A549 (cell line): ENCODE measurements at places on chromosomes 7 and 10. TPM values are rescaled to one million over a fixed set of nuclear protein-coding genes. Genes with fewer than 3 reads are reported as not detected.

Gene FUOM
- 6.5 to 8.7 TPM (median 6.8 TPM) in 3 replicates for polyA plus RNA-seq

GRCh38 chr10:79329529-79329928 is 17.7 kb upstream of the PPIF start:
- DNase-seq, result no peak

Gene C10orf53
- polyA plus RNA-seq, result not detected in 3 replicates

DNA sequence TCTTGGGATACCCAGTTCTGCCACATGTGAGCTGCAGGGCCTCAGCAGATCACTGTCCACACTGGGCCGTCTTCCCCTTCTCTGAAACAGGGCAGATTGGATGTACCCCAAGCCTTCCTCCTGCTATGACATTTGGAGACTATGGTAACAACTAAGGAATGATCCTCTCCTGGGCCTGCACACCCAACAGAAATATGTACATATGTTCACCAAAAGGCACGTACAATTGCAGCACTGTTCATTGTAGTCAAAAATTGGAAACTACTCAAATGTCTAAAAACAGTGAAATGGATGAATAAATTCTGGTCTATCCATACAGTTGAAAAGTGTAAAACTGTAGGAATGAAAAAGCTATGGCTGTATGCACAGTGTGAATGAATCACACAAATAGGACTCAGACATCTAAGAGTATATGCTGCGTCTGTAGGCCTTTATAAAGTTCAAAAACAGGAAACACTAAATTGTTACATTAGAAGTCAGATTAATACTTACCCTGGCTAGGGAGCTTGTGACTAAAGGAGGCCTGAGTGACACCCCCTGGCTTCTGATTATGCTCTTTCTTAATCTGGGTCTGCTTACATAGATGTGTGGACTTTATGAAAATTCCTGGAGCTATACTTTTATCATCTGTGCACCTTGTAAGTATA is 16.1 kb upstream of the XPNPEP1 start:
- DNase-seq, result no peak

- no peak for DNase-seq
These were observed 144.7 kb downstream of the PLCE1 start for GRCh38 chr10:94138391-94138790.

- no peak for DNase-seq
These were observed 82.6 kb upstream of the AOAH start for GRCh38 chr7:36806891-36807290.

Gene MINDY3
- 14.4 to 16.1 TPM (median 14.5 TPM) in 3 replicates for polyA plus RNA-seq

- DNase-seq, result no peak
These were observed 84.6 kb upstream of the NAMPT start for GRCh38 chr7:106369352-106369751.

DNA sequence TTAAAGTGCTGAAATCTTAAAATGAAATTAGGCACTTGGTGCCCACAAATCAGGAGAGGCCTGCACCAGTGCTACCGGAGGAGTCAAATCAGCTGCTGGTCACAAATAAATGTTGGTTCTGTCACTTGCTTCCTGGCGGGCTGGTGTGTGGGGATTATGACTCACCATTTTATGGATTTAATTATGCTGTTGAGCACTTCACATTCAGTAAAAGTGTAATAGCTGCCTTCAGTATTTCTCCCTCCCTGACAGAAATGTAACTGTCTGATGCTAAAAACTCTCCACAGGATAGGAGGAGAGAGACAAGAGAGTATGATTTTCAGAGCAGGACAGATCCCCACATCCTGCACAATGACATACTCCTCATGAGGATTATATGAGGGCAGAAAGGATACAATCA is 186.0 kb downstream of the JAZF1 start:
- no peak for DNase-seq

DNA sequence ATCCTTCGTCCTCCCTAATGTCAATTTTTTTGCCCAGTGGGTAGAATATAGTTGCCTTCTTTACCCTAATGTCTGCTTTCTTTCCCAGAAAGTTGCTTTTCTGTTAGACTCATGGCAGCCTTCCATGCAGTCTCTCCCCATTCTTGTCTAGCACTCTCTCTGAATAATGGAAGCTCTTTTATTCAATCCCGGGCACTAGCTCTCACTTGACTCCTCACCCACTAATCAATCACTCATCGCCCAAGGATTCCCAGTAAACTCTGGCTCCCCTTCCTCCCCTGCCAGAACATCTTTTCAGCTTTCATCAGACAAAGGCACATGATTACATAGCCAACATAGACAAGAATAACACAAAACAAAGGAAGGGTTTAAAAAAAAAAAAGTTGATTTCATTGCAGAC is 100.2 kb upstream of the RELN start:
- no peak for DNase-seq

DNA sequence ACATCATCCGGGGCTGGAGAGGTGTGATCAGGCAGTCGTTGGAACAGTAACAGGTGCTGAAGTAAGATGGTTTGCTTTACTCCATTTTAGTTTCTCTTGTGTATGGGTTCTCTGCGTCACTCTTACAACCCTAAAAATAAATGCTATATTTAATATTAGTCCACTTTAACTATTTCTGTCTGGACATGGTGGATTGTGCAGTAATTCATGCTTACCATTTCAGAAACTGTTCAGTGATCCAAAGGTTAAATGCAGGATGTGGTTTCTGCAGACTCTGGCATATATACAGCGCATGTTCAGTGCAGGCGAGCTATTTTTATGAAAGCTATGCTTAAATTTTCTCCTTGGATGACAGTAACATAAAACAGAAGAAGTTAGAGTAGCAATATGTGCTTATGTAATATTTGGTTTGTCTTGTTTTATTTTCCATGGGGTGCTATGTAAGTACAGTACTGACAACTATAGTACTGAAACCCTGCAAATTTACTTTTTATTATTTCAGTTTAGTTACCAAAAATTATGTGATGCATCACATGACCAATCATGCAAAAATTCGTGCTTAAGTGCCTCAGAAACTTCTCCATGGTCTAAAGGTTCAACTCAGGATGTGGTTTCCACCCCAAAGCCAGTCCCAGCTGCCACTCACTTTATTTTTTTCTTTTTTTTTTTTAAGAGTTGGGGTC is 46.6 kb upstream of the GRID1 start:
- DNase-seq, result no peak

DNA sequence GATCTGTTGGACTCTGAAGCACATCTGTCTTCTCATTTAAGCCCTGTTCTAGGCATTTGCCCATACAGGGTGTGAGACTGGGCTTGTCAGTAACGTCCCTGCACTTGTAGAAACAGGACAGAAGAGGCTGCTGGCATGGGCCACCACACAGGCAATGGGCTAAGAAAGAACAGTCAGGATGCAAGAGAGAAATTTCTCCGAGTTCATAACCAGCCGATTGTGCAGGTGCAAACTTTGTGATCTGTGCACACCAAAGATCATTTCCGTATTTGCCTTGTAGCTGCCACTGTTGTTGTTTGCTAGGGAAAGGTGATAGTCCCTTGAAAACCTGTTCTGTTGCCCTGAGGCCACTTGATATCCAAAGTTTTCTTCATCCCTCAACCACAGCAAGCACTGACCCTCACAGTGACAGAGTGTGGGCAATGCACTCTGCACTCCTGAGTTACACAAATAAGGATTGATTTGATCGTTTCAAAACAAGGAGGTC is 20.3 kb downstream of the KLF6 start:
- no peak for DNase-seq

Gene OR2A5
- not detected in 3 replicates for polyA plus RNA-seq

DNA sequence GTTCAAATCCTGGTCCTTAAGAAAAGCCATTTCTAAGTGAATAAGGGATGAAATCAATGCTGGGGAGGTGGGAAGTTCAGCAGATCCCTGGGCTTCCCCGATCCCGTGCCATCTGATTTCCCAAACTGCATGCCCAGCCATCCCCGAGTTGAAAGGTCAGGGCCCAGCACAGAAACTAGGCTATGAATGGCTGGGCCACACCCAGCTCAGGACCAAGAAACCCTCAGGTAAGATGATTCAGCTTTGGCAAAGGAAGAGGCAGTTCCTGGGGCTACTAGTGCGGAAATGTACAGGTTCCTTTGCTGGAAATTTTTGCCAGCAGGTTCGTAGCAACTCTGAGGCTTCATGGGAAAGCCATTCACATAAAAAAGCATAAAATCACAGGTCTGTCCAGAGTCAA is 182.7 kb downstream of the FAM107B start:
- DNase-seq, result no peak

Gene PLEKHS1
- 0.03 to 0.09 TPM (median 0.08 TPM) in 3 replicates for polyA plus RNA-seq

- DNase-seq, result no peak
These were observed 2.9 kb downstream of the LRMDA start for GRCh38 chr10:75434291-75434690.

GRCh38 chr10:90062786-90063185 is 361.4 kb downstream of the KIF20B start:
- no peak for DNase-seq

DNA sequence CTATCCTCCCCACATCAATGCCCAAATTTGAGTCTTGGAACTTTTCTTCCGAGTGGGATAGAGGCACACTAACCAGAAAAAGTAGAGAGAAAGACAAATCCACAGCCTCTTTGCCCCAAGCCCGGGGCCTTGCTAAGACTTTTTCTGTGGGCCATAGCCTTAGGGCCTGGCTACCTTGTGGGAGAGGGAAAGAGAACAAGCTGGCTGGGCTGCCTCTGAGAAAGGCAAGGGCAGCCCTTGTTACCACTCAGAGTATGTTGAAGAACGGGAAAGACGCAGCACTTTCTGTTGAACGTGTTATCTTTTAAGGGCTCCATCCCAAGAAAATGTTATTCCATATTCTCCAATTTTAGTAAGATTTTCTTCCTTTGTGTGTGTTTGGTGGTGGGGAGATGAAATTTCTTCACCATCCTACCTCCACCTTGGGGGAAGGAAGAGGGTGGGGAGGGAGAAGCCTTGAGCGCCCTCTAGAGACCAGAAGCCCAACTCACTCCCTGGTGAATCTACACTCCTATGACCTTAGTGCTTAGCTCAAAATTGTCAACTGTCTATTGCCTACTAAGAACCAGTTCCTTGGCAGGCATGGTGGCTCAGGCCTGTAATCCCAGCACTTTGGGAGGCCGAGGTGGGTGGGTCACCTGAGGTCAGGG is 3.9 kb upstream of the NRF1 start:
- DNase-seq, result peak; percentile 63

DNA sequence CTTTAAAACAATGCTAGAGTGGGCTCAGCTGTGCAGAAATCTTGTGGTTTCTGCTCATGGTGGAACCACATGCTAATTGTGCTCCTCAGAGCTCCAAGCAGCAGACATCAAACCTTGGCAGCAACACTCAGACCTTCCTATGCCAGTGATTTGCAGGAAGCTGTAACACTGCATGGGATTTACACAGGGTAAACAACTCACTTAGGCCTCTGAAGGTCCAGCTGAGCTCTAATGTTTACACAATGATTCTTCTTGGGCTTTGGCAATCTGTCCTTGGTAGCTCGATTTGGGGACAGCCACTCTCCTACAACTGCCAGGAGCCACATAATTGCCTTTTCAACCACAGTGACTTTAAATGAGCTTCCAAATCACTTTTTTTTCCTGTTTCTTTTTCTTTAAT is 97.7 kb upstream of the PDLIM1 start:
- peak; percentile 42 for DNase-seq

DNA sequence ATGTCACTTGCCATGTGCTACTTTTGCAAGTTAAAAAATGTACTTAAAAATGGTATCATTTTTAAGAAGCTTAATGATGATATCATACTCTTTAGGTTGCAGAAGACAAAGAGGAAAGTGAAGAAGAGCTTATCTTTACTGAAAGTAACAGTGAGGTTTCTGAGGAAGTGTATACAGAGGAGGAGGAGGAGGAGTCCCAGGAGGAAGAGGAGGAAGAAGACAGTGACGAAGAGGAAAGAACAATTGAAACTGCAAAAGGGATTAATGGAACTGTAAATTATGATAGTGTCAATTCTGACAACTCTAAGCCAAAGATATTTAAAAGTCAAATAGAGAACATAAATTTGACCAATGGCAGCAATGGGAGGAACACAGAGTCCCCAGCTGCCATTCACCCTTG is 6.1 kb downstream of the LMOD2 start:
- DNase-seq, result no peak

- DNase-seq, result peak; percentile 93
These were observed 9.2 kb upstream of the PWWP2B start for GRCh38 chr10:132387764-132388210.

Gene FGFR2
- 0.09 to 0.22 TPM (median 0.21 TPM) in 3 replicates for polyA plus RNA-seq

DNA sequence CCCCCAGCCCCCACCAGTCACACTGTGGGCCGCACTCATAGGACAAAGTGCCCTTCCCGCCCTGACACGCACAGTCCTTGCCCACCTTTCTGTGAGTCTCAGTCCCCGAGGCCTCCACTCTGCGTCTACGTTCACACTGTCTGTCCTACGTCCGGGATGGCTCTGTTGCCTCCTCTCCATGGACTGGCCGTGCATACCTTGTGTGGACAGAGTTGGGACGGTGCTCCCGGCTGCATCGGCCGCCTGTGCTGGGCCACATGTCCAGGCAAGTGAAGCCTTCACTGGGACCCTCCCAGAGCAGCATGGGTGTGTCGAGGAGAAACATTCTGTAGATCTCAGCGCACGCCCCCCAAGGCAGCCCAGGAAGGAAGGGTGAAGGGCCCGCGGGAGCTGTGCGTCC is 239.0 kb downstream of the MGMT start:
- DNase-seq, result no peak

GRCh38 chr7:102404005-102404861 is 8.1 kb downstream of the PRKRIP1 start:
- DNase-seq, result peak; percentile 80

- DNase-seq, result no peak
These were observed 13.0 kb upstream of the AP5Z1 start for GRCh38 chr7:4762121-4763055.

DNA sequence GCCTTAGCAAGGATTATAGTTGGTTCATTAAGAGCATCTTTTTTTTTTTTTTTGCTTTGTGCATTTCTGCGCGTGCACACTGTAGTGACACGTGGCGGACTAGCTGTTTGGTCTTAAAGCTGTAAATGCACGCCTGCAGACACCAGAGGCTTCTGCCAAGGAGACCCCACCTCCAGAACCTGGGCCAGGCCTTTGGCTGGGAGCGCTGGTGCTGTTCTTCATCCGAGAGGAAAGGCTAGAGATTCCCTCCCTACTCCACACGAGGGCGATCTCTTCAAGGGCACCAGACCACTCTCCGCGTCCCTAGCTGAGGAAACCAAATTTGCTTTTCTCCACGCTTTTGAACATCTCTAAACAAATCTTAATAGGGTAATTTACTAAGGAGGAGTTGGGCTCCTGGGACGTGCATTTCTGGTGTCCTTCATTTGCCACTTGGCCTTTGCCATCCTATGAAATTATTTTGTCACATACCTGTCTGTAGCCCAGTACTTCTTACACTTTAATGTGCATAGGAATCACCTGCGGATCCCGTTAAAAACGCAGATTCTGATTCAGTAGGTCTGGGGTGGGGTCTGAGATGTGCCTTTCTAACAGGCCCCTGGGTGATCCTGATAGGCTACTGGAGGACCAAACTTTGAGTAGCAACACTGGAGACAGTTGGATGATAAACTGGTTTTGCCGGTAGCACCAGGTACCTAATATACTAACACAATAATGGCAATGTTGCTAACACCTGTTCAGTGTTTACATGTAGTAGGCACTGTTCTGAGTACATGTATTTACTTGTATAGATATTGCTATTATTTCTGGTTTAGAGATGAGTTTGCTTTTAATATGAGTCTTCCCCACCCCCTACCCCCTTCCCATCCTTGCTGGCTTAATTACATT is 1.3 kb upstream of the SLC26A5 start:
- peak; percentile 59 for DNase-seq

Gene INTS1
- polyA plus RNA-seq, result 48.0 to 48.7 TPM (median 48.1 TPM) in 3 replicates

Gene CTAGE15
- not detected in 3 replicates for polyA plus RNA-seq

GRCh38 chr10:43091846-43092245 is 15.0 kb downstream of the RET start:
- no peak for DNase-seq

GRCh38 chr10:6473901-6474370 is 106.1 kb downstream of the PRKCQ start:
- no peak for DNase-seq

Gene EMX2
- polyA plus RNA-seq, result not detected in 3 replicates

GRCh38 chr10:33056828-33057596 is 99.0 kb upstream of the ITGB1 start:
- DNase-seq, result no peak

Gene PRF1
- polyA plus RNA-seq, result not detected in 3 replicates
